ENCODE measurements at places on chromosomes 12 and 14.

DNA sequence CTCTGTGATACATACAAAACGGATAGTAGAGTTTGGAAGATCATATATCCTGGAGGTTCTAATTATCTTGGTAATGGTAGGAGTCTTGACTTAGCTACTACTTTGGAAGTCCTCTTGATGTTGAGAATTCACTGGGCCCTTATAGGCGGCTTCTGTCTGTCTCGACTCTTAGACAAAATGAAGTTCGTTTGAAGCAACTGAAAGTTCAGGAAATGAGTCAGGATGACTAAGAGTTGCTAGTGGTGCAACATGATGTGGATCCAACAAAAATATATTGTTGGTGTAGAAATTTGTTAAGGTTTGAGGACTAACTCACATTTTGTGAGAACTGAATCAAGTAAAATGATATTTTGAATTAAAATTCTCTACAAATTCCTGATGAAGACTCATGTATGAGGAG lies 272.7 kb downstream of the AEBP2 start:
- no peak for DNase-seq

DNA sequence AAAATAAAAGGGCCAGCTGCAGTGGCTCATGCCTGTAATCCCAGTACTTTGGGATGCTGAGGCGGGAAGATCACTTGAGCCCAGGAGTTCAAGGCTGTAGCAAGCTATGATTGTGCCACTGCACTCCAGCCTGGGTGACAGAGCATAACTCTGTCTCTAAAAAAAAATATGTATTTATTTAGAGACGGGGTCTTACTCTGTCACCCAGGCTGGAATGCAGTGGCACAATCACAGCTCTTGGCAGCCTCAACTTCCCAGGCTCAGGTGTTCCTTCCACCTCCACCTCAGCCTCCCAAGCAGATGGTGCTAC lies 179.3 kb upstream of the ATF7IP start:
- DNase-seq: no peak

- no peak for DNase-seq
Measured at GRCh38 chr12:29316752-29317151, 64.2 kb downstream of the ERGIC2 start.

GRCh38 chr14:104567957-104568225 lies 11.7 kb upstream of the C14orf180 start:
- DNase-seq: no peak

GRCh38 chr14:20714593-20715250 lies 26.2 kb downstream of the ANG start:
- DNase-seq: no peak
